ENCODE measurements at places on chromosomes 7 and 10. TPM values are rescaled to one million over a fixed set of nuclear protein-coding genes. Genes with fewer than 3 reads are reported as not detected.

Gene ASB10
- not detected for total RNA-seq

Gene GLI3
- total RNA-seq, result 8.2 TPM

DNA sequence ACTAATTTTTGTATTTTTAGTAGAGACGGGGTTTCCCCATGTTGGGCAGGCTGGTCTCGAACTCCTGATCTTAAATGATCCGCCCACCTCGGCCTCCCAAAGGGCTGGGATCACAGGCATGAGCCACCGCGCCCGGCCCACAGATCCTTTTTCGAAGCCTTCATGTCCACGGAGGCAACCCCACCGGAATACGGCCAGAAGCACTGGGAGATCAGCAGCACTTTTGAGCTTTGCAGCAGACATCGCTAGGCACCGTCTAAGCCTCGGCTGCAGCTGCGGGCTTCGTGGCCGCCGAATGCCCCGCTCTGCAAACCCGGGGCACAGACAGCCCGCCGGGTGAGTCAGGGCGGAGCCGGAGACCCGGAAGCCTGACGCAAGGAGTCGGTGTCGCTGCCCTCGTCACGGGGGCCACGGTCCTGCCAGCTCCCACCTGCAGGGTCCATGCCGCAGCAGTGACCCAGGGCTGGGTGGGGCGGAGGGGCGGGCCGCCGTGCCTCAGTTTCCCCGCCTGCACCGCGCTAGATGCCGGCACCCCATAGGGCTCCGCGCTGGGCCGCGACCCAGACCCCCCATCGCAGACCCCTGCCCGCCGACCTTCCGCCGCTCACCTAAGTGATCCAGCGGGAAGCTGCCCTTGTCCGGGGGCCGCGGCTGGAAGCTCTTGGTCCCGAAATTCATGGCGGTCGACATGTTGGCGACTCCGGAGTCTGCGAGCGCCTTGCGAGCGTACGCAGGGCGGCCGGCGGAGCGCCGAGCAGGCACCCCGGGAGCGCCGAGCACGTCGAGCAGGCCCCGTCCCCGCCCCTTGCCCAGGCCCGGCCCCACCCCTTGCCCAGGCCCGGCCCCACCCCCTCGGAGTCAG, at the start of gene COX19:
TSS of gene COX19 (minus strand) at position 730 of the 862 bp plus-strand sequence. CDS start at position 690, 40 bp downstream.
- peak; percentile 91 for DNase-seq

Gene GPR146
- total RNA-seq, result 4.0 TPM

GRCh38 chr7:35533902-35534301, 161.0 kb downstream of the HERPUD2 start:
- DNase-seq, result no peak

Gene CCDC146
- 11.6 TPM for total RNA-seq

- no peak for DNase-seq
Measured at GRCh38 chr7:84264396-84264795, 69.8 kb upstream of the SEMA3A start.

- DNase-seq, result peak; percentile 50
Measured at GRCh38 chr10:103616705-103617601, 123.4 kb downstream of the NEURL1 start.

- no peak for DNase-seq
Measured at GRCh38 chr10:97328646-97329453, 5.7 kb downstream of the FRAT2 start.

GRCh38 chr7:16062269-16062668, 359.1 kb downstream of the CRPPA start:
- DNase-seq, result no peak

- DNase-seq, result no peak
Measured at GRCh38 chr7:115009139-115009538, 87.2 kb downstream of the MDFIC start.

Gene OPN1SW
- total RNA-seq, result not detected

- DNase-seq, result no peak
Measured at GRCh38 chr7:3244241-3244814, 56.7 kb upstream of the SDK1 start.

- DNase-seq, result no peak
Measured at GRCh38 chr7:79837915-79838314, 296.7 kb upstream of the GNAI1 start.

Gene COX15
- total RNA-seq, result 41.4 TPM

DNA sequence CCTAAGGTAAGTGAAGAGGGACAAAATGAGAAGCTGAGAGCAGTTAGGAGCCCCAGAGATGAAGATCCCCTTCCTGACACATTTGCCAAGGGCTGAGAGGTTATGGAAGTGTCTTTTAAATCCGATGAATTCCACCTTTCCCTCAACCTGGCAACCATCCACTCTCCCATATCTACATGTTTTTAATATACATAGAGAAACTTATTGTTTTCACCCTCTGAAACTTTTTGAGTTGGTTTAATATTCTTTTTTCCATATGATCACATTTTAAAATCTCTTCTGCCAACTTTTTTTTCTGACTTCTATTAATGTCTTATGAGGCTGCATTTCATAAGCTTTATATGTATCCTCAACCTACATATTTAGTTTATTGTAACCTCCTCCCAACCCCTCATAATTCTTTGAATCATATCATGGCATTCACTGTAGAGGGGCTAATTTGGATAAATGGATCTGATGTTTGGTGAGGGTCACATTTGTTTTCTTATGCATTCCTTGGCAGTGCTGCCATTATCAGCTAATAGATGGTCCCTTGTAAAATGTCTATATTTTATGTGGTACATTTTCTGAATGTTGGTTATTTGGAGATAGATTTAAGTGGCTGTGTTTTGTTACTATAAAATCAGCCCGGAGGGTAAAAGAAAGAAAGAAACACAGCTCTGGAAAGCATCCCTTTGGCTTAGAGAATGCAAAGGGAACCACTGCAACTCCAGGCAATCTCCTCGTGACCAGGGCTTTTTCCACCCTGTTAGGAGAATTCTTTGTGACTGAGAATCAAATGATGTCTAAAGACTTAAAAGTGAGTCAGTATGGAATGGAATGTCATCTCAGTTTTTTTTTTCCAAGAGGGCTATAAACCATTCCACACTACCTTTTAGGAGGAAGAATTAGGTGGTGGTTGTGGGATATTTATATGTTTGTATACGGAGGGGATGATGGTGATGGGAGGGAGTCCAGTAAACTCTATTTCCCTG, 334.4 kb downstream of the SUGCT start:
- no peak for DNase-seq

Gene VTI1A
- 52.8 TPM for total RNA-seq

Gene NKX2-3
- 11.7 TPM for total RNA-seq

- DNase-seq, result no peak
Measured at GRCh38 chr7:81562581-81562980, 207.3 kb downstream of the HGF start.

GRCh38 chr10:124974131-124974530, 32.2 kb downstream of the ZRANB1 start:
- DNase-seq, result no peak

DNA sequence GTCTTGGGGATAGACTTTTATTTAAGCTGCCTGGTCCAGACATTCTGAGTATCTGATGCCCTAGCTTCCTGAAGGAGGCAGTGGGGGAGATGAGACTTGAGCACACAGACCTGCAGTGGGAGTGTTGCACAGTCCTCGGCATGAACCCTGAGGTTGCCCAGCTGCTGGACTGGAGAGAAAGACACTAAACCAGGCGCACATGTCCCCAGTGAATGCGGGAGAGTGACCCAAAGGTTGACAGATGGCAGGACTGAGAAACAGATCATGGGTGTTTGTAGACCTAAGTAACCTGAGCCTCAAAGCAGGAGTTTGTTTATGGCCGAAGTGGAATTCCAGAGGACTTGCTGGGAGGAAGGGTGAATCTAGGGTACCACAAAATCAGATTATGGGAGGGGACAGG, 15.7 kb upstream of the MSRB2 start:
- DNase-seq, result no peak

- DNase-seq, result peak; percentile 43
Measured at GRCh38 chr7:48148311-48148710, 22.9 kb upstream of the ABCA13 start.

DNA sequence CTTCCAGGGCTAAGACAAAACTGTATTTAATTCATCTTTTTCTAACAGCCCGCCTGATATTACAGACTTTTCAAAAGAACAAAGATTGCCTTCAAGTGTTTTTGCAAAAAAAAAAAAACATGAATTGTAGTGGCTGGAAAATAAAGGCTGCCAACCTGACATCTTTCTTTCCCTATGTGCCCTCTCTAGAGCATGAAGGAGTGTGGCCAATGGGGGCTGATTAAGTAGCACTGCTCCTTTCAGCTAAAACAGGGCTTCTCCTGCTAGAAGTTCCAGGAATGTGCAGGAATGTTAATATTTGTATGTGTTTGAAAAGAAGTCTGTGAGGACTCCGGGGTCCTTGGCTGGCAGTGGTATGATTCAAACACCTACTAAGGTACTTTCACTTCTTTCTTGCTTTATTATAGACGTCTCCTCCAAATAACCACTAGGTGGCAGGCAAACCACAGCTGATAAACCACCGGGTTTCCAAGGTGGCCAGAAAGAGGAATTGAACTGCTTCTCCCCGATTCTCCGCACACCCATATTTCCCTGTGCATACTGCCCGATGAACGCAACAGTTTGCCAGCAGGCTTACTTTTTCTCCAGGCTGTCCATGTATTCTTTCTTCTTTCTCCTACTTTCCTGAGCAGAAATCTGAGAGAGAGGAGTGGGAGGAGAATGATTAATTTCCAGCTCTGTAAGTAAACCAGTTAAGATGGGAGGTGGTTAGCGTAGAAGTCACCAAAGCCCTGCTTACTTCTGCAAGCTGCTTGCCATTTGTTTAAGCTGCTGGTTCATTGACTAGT, 56.8 kb upstream of the DGKI start:
- peak; percentile 56 for DNase-seq

GRCh38 chr7:46742601-46743000, 821.5 kb upstream of the IGFBP3 start:
- DNase-seq, result no peak

Gene KIAA1217
- total RNA-seq, result 69.2 TPM

DNA sequence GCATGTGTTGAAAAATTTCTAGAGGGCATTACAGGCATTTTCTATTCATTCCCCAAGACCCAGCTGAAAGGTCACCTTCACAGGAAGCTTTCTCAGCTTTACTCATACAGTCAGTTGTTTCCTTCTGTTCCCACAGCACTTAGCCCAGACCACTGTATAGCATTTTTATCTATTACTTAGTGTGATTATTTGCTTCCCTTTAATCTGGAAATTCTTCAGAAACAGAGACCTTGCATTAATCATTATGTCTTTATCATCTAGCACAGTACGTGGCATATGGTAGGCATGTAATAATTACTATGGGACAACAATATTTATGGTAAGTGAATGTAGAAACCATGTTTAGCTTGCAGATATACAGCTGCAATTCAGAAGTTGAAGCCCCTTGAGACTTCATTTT, 38.2 kb upstream of the CDK6 start:
- DNase-seq, result no peak

DNA sequence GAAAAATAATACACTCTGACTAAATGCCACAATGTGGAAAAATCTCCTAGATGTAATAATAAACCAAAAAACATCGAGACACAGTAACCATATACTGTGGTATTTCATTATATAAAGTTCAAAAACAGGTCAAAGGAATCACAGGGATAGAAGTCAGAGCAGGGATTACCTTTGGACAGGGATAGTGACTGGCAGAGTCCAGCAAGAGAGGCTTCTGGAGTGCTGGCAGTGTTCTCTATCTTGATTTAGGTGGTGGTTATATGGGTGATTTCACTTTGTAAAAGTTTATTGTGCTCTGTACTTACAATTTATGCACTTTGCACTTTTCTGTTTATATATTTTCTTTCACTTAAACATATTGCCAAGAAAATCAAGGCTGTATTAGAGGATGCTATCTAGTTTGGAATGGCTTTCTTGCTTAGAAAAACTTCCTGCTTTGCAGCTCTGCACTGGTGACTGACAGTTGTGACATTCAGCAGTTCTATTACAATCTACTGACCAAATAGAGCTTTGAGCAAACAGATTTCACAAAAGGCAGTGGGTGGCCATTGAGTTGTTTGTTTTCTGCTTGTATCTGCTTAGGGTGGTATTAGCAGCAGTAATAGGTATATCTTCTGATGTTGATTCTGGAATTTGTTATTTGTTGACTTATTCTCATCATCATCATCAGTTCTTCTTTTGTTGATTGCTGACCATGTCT, 263.6 kb upstream of the LRGUK start:
- no peak for DNase-seq

Gene PKD2L1
- total RNA-seq, result not detected

- DNase-seq, result no peak
Measured at GRCh38 chr7:159121476-159121875, 23.2 kb downstream of the VIPR2 start.

DNA sequence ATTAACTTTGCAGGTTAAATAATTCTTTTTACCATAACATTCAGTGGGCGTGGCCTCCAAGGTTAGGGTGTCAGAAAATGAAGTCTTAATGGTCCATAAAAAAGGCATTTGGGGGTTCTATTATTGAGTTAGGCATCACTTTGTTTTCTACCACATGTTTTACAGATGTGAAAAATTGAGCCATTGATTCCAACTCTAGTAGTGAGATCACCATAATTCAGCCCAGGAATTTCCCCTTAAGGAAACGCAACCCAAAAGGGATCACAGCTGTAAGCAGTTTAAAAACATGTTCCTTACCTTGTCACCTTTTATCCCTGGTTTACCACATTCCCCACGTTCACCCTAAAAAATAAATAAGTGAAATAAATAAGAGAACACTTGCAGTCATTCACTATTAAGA, 24.9 kb downstream of the COL28A1 start:
- no peak for DNase-seq

Gene PRSS1
- not detected for total RNA-seq

Gene ENTPD1
- total RNA-seq, result 5.8 TPM

- no peak for DNase-seq
Measured at GRCh38 chr7:82141427-82141826, 302.1 kb downstream of the CACNA2D1 start.

Gene UNCX
- not detected for total RNA-seq

Gene BCL7B
- 60.8 TPM for total RNA-seq

DNA sequence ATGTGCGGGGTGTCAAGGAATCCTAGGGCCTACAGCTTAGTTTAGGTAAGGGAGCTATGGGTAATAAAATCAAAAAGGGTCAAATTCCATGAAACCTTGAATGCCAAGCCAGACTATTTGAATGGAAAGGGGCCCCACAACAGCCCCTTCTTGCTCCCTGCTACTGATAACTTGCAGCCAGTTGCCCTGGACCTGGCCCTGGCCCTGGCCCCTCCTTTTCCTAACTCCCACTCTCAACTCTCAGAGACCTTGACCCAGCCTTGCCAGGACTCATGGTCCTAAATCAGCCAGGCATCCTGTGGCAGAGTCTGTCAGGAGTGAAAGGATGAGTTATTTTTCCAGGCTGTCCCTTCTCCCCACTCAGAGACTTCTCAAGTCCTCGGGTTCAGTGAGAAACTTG, 5.9 kb downstream of the KCNIP2 start:
- no peak for DNase-seq

DNA sequence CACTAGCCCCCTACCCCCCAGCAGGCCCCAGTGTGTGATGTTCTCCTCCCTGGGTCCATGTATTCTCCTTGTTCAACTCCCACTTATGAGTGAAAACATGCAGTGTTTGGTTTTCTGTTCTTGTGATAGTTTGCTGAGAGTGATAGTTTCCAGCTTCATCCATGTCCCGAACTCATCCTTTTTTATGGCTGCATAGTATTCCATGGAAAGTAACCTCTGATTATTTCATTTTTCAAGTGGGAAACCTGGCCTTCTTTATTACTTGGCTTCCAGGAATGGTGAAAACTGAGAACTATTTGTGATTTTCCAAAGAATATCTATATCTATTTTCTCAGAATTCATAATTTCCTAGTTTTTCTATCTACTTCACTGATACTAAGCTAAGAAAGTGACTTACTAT, 235.0 kb downstream of the MTERF1 start:
- DNase-seq, result no peak

- DNase-seq, result no peak
Measured at GRCh38 chr10:89091496-89091895, 100.9 kb downstream of the FAS start.

All from left colon (tissue), 2 donors.